ENCODE measurements at places on chromosomes 2 and 18. TPM values are rescaled to one million over a fixed set of nuclear protein-coding genes. Genes with fewer than 3 reads are reported as not detected.
A peak's percentile ranks its signal among the peaks of the same experiment; 100 is the strongest.

- DNase-seq: no peak
These were observed 81.3 kb upstream of the PELI1 start for GRCh38 chr2:64225491-64225890.

DNA sequence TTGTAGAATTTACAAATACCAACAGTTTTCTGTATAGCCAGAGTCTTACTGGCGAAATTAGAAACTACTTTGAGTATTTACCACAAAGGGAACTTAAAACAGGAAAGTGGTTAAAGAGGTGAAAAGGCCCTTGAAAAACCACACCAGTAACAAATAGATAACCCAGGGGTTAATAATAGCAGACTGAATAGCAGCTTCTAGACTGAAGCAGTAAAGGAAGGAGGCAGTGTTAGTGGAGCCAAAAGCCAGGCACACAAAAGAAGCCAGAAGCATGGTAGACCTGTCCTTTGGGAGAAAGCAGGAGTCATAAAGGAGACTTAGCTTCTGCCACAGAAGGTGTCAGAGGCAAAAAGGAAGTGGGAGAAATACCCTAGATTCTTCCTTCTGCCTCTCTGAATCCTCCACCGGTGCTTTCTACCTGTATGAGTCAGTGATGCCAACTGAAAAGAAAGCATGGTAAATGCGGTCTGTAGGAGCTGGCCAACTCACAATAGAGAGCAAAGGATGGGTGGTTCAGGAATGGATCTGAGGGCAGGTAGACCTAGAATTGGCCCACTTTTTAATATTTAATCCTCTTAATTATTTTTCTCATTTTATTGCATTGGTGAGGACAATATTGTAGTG lies 97.3 kb downstream of the ARL6IP6 start:
- DNase-seq: no peak

DNA sequence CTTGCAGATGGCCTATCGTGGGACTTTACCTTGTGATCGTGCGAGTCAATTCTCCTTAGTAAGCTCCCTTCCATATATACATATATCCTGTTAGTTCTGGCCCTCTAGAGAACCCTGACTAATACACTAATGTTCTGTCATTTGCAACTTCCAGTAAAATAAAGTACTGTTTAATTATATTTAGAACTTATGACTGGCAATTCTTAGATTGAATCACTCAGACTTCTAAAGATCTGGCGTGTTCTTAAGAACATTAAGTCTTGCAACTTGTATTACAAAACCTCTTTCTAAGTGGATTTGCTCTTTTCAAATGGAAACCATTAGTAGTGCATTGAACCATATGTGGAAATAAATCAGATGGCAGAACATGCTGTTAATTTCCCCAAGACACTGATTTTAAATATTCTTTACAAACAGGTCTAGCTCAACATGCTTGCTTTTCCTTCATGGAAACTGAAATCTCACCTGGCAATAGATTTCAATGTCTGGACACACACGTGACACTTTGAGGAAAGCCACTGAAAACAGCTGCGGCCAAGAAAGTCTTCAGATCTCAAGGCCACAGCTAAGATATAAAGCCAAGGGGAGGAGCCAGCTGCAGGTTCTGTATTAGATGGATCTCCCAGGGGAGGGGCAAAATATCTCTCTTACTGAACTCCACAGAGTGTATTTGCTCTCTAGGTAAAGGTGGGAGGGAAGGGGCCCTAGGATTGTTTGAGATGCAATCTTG lies 50.6 kb downstream of the PMAIP1 start:
- DNase-seq: no peak

GRCh38 chr2:149098701-149099100 lies 60.2 kb downstream of the LYPD6B start:
- no peak for DNase-seq

GRCh38 chr2:132953771-132954170 lies 283.8 kb upstream of the LYPD1 start:
- DNase-seq: no peak

DNA sequence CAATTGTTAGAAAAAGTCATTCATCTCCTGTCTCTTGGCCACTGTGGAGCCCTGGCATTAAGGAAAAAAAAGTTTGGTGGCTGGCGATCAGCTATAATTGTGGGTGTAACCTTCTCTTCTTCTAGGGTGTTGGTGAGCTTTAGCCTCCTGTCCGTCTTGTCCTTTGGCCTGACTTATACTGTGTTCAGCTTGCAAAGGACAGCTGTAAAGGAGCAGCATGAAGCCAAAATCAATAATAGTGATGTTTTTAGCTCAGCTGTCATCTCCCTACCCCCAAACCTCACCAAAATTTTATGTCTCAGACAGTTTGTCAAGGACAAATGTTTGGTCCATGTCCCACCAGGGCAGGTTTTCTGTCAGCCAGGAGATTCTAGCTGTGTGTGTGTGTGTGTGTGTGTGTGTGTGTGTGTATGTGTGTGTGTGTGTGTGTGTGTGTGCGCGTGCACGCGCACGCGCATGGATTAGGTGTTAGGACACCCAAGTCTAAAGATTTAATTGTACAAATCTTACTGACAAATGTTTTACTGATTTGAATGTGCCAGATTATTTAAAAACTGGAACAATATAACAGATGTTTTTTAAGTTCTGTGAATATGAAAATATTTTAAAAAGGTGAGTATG lies 109.2 kb downstream of the PTPRM start:
- no peak for DNase-seq

GRCh38 chr2:26974352-26974751 lies 3.9 kb downstream of the MAPRE3 start:
- DNase-seq: no peak

DNA sequence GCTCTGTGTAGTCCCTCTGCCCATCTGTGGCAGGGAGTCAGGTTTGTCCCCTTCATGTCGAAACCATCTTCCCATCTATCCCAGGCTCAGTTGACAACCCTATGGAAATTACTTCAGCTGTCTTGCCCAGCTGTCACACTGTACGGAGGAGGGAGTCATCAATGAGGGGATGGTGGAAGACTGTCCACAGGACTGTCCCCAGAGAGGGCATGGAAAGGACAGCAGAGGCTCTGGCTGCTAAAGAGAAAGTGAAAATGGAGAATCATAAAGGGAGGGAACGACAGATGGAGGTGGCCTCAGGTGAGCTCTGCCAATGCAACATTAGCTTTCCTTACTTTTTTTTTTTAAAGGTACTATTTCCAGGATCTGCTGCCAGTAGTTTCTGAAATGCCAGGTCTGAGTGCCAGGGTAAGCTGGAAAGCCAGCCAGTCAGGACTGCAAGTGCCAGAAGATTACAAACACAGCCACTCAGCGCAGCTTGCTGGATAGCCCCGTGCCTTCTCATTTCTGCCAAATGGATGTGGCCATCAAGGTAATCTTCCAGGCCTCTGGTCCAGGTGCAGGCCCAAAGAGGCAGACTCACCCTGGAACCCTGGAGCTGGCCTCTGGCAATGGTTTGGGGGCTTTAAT lies 192.8 kb downstream of the AGPS start:
- DNase-seq: no peak

DNA sequence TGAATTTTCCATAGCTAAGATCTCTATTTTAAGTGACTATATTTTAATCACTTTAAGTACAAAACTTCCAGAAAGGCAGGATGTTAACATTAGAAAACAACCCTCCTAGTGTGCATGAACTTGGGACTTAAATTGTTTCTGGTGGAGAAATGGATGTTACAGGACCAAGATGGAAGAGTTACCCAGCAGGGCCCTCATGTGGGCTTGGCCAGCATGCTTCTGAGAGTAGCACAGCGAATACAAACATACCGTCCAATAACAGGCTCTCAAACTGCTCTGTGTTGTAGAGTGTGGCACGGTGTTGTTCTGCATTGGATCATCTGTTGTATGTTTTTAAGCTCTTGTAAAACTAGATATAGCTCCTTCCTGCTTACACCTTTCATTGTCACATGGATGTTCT lies 346.1 kb upstream of the SMIM21 start:
- no peak for DNase-seq

DNA sequence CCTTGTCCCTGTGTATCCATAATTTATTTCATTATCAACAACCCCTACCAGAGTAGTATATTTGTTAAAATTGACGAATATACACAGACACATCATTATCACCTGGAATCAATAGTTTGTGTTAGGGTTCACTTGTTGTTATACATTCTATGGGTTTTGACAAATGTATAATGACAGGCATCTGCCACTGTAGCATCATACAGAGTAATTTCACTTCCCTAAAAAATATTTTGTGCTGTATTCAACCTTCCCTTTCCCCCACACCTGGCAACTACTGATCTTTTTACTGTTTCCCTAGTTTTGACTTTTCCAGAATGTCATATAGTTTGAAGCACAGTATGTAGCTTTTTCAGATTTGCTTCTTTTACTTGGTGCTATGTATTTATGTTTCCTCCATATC lies 132.0 kb downstream of the ZNF804A start:
- no peak for DNase-seq

DNA sequence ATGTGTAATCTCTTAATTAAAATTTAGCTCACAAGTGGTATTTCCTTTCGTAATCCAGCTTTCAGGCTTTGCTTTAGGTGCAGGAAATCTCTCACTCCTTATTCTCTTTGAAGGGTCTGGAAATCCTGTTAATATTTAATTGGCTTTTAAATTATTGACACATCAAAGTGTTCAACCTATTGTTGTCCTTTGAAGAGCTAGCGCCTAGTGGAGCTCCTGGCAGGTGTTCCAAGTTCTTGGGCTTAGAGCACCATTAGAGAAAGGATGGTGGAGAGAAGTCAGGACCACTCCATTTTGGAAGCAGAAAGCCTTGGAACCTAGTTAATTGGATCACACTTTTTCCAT lies 92.4 kb downstream of the CABLES1 start:
- no peak for DNase-seq

DNA sequence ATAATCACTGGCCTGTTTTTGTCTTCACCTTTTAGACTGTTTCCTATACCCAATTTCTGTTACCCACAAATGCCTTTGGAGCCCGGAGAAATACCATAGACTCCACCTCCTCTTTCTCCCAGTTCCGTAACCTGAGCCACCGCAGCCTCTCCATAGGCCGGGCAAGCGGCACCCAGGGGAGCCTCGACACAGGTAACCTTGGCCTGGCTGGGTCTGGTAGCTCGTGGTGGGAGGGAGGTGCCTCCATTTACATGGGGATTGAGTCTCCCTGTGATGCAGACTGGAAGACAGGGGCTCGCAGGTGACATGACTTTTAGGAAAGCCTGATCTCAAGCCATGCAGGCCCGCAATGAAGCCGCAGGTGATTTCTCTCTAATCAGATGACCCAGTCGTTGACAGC lies 100.6 kb downstream of the CABLES1 start:
- no peak for DNase-seq

GRCh38 chr2:76283350-76283749 lies 572.6 kb upstream of the GCFC2 start:
- no peak for DNase-seq

GRCh38 chr18:1619507-1619906 lies 714.8 kb downstream of the ADCYAP1 start:
- no peak for DNase-seq

GRCh38 chr2:202610380-202610779 lies 24.4 kb upstream of the FAM117B start:
- no peak for DNase-seq

DNA sequence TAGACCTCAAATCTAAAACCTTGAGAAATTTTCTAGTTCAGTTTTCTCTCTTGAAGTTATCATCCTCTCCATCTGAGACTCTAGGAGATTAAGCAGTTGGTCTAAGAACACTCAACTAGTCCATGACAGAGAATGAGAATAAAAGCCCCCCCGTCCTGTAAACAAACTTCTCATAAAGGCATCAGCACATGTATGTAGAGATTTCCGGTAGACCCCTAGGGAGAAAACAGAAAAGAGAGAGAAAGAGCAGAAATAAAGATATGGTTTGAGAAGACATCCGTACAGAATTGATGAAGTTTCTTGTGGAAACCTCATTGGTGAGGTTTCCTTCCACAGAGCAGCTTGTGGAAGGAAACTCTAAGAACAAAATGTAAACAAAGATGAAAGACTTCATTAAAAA lies 3.2 kb upstream of the GPR155 start:
- DNase-seq: no peak

DNA sequence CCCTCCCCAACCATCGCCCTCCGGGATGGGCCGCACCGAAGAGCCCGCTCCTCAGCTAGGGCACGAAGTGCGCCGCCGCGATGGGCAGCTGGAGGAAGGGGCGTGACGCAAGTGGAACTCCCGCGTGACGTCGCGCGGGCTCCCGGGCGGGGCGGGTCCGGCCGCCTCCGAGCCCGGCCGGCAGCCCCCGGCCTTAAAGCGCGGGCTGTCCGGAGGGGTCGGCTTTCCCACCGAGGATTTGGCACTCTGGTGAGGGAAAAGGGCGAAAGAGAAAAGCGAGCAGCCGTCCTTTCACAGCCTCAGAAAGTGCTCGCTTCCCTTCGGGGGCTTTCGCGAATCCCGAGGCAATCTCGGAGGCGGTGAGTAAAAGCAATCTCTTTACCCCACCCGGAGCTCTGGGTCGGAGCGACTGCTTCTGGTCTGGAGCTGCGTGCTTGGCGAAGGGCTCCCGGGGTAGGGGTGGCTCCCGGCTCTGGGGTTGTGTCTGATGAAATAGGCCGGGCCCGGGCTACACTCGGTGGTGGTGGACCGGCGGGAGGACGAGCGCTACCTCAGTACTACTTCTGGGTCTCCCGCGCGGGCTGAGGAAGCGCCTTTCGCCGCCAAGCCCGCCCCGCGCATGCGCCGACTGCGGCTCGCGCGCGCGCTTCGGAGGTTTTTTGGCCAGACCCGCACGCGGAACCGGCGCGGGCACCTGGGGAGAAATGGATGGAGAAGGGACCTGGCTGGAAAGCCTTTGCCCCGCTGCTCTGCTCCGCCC lies at the start of gene RBBP8:
Gene RBBP8, plus strand, starts transcription at position 123 of the 760 bp plus-strand sequence. CDS start 3,524 bp downstream, outside the sequence.
- DNase-seq: peak; percentile 75

GRCh38 chr2:228602288-228602687 lies 420.8 kb upstream of the SPHKAP start:
- no peak for DNase-seq

The INHBB gene
- not detected for polyA plus RNA-seq

The ALK gene
- polyA plus RNA-seq: 0.60 TPM

The ARHGAP15 gene
- polyA plus RNA-seq: 3.2 TPM

The SLC9A4 gene
- polyA plus RNA-seq: 5.4 TPM

The POLE4 gene
- polyA plus RNA-seq: 34.6 TPM

The ABCG8 gene
- 1.2 TPM for polyA plus RNA-seq

The IL36RN gene
- not detected for polyA plus RNA-seq

The ANKRD29 gene
- polyA plus RNA-seq: 1.3 TPM

The UGT1A4 gene
- not detected for polyA plus RNA-seq

The MAP3K19 gene
- 0.14 TPM for polyA plus RNA-seq

The MYO7B gene
- 33.3 TPM for polyA plus RNA-seq

The EFHD1 gene
- 52.4 TPM for polyA plus RNA-seq

The CCDC138 gene
- 15.5 TPM for polyA plus RNA-seq

The CDCA7 gene
- 42.9 TPM for polyA plus RNA-seq

The C2orf15 gene
- 9.9 TPM for polyA plus RNA-seq
